ENCODE measurements at places on chromosomes 2 and 18.

- no peak for DNase-seq
Measured at GRCh38 chr18:50849419-50849821, 29.5 kb upstream of the ME2 start.

- DNase-seq: no peak
Measured at GRCh38 chr2:128986026-128986715, 667.5 kb upstream of the HS6ST1 start.

DNA sequence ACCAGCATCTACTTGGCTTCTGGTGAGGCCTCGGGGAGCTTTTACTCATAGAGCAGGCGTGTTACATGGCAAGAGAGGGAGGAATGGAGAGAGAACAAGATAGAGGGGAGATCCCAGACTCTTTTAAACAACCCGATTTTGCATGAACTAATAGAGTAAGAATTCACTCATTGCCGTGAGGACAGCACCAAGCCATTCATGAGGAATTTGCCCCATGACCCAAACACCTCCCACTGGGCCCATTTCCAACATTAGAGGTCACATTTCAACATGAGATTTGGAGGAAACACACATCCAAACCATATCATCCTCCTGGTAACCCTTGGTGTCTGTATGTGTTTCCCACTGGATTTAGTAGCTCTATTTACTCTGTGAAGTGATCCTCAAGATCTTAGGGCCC lies 249.9 kb upstream of the SP5 start:
- no peak for DNase-seq

GRCh38 chr2:207831584-207832248 lies 62.0 kb upstream of the FZD5 start:
- DNase-seq: no peak

- DNase-seq: no peak
Measured at GRCh38 chr2:223854741-223855140, 17.4 kb upstream of the AP1S3 start.

GRCh38 chr2:231312066-231312465 lies 83.4 kb upstream of the B3GNT7 start:
- DNase-seq: no peak

DNA sequence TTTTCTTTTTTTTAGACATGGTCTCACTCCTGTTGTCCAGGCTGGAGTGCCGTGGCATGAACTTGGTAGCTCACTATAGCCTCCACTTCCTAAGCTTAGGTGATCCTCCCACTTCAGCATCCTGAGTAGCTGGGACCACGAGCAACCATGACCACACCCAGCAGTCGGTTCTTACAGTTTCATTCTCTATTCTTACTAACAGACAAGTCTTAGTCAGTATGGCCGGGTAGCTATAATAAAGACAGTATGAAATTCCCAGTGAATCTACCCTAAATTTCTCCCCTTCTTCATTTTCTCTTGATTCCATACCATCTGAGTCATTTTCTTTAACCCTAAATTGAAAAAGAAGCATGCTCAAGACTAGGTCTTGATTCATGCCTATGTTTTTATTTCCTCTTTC lies 775.3 kb upstream of the NRXN1 start:
- no peak for DNase-seq
